ENCODE measurements at places on chromosomes 6 and 20.

GRCh38 chr6:146876271-146877151 lies 277.7 kb downstream of the ADGB start:
- no peak for DNase-seq

GRCh38 chr6:79518842-79519241 lies 18.4 kb downstream of the LCA5 start:
- DNase-seq: no peak

DNA sequence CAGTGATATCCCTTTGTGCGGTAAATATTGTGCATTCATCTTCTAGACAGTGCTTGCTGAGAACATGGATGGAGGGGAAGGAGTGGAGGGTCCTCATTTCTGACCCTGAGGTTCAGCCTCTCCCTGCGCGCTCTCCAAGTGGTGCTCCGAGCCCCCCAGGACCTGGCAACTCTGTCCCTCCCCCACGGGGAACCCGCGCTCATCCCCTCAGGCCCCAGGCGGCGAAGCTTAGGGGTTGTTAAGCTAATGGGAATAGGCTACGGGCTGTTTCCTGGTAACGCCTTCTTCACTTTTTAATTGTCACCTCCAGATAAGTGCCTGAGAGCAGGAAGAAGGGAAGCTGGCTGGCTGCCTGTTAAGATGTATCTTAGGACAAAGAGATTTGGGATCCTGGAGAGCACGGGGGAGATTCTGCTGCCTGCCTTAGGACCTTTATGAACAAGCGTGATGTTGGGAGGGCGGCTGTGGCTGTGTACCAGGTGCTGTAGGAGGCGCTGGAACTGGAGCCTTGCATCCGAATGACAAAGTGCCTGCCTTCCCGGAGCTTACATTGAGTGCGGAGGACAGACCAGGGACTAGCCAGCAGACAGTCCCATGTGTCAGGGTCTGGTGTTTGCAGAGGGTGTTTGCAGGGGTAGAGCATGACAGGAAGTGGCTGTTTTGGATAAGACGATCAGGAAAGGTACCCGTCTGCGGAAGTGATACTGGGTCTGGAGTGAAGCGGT lies 11.7 kb downstream of the TSHZ2 start:
- no peak for DNase-seq

- no peak for DNase-seq
Observed at GRCh38 chr20:39533858-39534257, 571.7 kb downstream of the DHX35 start.

GRCh38 chr6:156634048-156634447 lies 143.1 kb upstream of the ARID1B start:
- DNase-seq: no peak

- DNase-seq: no peak
Observed at GRCh38 chr6:99613409-99613704, 6.7 kb downstream of the PRDM13 start.

GRCh38 chr6:32887616-32888015 lies 33.6 kb downstream of the PSMB9 start:
- DNase-seq: no peak

- DNase-seq: no peak
Observed at GRCh38 chr20:21302664-21303060, 469 bp upstream of the XRN2 start.

DNA sequence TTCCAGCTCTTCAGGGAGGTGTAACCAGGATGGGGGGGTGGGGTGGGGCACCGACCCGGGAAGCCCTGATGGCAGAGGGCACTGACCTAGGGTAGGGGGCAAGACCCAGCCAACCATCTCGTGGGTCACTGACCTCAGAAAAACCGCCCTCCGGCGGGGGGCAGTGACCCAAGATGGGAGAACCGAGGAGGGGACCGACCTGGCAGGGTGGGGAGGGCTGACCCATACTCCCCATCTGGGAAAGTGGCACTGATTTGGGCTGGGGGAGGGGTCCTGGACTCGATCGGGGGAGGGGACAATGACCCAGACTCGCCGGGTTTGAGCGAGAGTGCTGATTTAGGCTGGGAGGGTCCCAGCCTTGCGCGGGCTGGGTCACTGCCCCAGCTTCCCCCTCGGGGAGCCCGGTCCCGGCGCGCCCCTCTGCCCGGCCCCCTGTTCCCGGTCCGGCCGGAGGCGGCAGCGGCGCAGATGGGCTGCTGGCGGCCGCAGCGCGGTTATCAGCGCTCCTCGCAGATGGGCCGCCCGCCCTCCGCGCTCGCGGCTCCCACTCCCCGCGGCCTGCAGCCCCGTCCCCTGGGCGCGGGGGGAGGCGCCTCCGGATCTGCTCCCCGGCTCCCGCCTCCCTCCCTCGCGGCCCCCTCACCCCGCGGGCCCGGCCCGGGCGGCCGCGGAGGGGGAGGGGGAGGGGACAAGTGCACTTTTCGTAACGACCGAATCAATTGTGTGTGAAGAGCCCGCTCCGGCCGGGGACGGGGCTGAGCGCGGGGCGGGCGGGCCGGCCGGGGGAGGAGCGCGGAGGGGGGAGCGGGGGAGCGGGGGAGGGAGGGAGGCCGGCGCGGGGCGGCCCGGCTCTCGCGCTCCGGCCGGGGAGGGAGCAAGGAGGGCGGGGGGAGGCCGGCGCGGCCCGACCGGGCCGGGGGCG lies 2.2 kb downstream of the NOL4L start:
- no peak for DNase-seq

DNA sequence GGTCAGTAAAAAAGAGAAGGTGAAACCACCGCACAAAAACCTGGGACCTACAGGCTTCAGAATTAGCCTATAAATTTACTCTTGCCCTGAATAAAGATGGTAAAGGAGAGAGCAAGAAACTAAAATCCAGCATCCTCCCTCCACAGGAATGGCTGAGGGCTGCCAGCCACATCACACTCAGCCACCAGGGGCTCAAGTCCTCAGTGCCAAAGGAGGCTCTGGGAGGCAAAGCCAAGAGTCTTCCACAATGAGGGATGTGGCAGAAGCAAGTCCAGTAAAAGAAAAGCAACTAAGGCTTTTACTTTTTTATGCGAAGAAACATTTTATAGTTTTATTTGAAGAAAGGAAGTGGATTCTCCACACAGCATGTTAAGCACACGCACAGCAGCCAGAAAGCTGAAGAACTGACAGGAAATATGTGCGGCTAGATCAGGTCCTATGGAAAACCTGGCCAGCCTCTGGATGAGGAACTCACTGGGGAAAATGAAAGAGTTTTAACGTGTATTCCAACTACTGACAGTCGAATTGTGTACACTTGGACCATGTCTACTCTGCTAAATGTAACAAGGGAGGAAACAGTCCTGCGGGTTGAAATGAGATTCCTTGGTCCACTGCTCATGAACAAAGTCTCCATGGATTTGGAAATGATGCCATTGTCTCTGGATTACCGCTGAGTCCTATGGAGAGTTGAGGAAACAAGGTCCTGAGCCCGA lies 219.4 kb upstream of the SSTR4 start:
- no peak for DNase-seq

- DNase-seq: no peak
Observed at GRCh38 chr20:63503524-63503923, 4.6 kb upstream of the EEF1A2 start.

GRCh38 chr20:42112161-42112560 lies 494.0 kb upstream of the CHD6 start:
- DNase-seq: no peak

- no peak for DNase-seq
Observed at GRCh38 chr20:891706-892080, 24.4 kb downstream of the ANGPT4 start.

- DNase-seq: no peak
Observed at GRCh38 chr20:23920408-23921325, 41.1 kb upstream of the CST5 start.

- DNase-seq: peak; percentile 43
Observed at GRCh38 chr6:136317021-136317694, 27.5 kb upstream of the BCLAF1 start.

- DNase-seq: no peak
Observed at GRCh38 chr6:88238065-88238464, 71.9 kb upstream of the CNR1 start.

GRCh38 chr20:32397567-32398084 lies 39.5 kb downstream of the ASXL1 start:
- DNase-seq: no peak

GRCh38 chr6:42204768-42205282 lies 10.1 kb upstream of the GUCA1B start:
- no peak for DNase-seq

DNA sequence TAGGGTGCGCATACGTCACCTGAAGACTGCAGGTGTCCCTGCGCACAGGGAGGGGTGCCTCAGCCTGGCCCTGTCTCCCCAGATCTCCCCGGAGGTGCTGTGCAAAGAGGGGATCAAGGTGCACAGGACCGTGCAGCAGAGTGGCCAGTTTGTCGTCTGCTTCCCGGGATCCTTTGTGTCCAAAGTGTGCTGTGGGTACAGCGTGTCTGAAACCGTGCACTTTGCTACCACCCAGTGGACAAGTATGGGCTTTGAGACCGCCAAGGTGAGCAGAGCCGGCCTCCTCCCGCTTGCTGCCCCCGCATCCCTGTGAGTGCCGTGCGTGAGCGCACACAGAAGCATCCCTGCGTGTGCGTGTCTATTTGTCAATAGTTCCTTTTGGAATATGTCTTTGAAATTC lies 150.7 kb downstream of the DTNBP1 start:
- DNase-seq: no peak

DNA sequence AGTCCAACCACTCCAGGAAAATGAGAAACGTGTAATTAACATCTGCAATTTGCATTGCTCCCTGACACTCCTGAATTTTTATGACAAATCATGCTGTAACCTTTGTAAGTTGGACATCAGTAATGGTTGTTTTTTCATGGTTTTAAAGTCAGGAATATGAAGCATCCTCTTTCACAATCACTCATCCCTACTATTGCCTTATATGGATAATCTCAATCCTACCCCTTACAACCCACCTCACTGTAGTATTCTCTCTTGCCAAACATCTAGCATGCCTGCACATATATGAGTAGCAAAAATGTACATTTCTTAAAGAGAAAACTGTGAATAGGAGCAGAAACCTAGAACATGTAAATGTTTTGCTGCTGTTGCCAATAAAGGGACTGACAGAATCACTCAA lies 729.5 kb downstream of the KIF16B start:
- no peak for DNase-seq

DNA sequence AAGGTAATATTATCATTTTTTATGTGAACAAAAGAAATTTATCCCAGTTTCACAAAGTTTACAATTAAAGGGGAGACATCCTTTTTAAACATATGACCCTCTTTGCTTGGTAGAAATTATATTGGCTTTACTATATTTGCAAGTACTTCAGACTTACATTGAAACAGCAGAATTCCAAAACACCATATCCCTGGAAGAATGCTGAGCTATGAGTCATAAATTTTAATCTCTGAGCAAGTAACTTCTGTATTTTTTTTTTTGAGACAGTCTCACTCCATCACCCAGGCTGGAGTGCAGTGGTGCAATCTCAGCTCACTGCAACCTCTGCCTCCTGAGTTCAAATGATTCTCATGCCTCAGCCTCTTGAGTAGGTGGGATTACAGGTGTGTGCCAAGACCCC lies 240.4 kb downstream of the TBC1D32 start:
- DNase-seq: no peak

GRCh38 chr20:1964659-1965405 lies 29.0 kb downstream of the PDYN start:
- DNase-seq: no peak

DNA sequence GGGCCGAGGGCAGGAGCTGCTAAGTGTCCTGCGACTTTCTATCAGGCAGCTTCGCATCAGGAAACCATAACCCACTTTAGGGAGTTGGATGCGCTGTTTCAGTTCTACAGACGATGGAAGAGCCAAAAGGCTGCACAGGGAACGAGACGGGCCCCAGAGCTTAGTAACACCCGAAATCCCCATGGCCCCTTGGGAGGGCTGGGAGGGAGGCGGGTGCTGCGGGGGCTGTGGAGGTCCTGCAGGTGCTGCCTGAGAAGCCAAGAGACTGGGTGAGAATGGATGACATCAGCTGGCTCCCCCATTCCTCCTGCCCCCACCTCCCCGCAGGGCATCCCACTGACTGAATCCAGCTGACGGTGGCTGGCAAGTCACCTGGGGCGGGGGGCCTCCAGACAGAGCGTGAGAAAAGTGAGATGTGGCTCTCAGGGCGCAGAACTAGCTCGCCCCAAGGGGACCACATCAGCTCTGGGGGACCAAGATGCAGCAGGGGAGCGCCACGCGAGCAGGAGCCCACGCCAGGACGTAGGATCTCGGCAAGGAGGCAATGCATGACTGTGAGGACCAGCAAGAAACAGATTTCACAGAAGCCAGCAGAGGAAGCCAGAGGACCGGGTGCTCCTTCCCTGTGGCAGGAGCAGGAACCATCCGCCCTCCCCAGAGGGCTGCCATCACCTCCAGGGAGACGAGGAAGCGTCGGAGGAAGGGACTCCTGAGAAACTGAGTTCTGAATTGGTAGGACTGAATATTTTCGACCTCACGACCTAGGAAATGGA lies 36.8 kb downstream of the PNLDC1 start:
- no peak for DNase-seq

DNA sequence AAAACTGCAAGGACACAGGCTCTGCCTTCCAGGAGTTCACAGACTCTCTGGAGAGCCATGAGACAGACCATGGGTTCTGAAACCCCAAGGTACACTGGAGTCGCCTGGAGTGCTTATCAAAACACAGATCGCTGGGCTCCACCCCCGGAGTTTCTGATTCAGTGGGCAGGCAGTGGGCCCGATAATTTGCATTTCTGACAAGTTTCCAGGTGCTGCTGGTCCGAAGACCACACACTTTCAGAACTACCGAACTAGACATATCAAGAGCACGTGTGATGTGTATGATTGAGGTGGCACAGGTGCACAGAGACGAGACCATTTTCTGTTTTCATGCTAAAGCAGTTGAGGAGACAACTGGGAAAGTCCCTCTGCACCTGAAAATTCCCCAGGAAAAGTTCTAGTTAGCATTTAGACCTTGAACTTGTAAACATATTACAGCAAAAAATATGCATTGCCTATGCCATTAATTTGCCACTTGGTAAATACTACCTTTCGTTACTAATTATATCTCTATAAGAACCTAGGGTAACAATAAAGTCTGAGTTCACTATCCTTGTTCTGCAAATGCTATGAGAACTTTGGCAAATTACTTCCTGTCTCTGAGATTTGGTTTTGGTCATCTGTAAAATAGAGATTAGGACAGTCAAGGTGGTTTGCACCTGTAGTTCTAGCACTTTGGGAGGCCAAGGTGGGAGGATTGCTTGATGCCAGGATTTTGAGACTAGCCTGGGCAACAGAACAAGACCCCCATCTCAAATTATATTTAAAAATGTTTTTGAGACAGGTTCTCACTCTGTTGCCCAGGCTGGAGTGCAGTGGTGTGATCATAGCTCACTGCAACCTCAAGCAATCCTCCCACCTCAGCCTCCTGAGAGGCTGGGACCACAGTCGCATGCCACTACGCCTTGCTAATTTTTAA lies 14.3 kb upstream of the PIM1 start:
- DNase-seq: no peak
